ENCODE measurements at places on chromosomes 5 and 9. TPM values are rescaled to one million over a fixed set of nuclear protein-coding genes. Genes with fewer than 3 reads are reported as not detected.

- DNase-seq = peak; percentile 58
Observed at GRCh38 chr9:36873247-36873875, 160.7 kb downstream of the PAX5 start.

Gene GNAQ
- 46.2 TPM for total RNA-seq

- DNase-seq = no peak
Observed at GRCh38 chr5:168135897-168136296, 155.5 kb upstream of the WWC1 start.

Gene RALGDS
- 8.6 TPM for total RNA-seq

DNA sequence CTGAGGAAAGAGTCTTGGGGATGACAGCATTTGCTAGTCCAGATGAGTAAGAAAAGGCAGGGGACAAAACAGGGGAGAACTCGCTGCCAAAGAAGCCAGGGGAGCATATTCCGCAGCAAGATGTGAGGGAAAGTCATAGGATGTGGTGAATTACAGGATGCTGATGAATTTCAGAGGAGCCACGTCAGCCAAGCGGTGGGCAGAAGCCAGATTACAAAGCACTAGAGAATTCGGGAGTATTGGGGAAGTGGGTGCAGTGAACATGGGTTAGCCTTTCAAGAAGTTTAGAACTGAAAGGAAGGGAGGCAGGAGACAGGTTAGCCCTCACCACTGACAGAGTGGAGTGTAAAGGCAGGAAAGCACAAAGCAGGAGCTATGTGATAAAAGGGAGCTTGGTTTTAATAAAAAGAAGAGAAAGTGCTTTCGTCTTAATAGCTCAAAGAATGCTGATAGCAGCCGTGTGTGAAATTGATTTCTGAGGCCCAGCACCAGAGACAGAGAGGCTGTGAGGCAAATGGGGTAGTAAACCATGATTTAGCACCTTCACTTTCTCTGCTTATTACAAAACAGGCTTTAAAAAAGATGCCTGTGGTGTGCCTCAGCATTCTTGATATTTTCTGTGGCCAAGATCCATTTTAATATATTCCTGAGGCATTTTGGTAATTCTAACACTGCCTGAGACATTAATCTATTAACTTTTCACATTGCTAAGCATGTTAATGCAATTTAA lies 16.9 kb downstream of the ADAMTSL1 start:
- DNase-seq = peak; percentile 82

DNA sequence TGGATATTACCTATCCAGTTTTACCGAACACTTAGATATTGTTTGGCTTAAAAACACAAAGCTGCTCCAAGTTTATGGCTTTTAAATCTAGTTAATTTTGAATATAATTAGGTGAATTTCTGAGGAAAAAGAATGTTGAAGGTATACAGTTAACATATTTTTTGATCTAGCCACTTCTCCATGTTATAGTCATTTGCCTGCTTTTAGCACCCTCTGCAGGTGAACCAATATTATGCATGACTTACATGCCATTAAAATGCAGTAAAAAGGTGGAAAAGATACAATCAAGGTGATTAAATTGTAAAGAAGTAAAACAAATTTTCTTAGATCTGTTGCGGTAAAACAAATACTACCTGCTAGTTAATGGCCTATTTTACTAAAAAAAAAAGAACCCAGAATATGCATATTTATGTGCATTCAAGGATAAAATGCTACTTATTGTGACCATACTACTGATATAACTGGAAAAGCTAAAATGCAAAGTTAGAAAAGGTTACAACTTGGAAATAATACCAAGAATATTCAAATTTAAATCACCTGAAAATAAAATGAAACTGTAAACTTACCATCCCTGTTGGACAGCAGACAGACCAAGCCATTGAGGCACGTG lies 132.1 kb downstream of the AP3B1 start:
- DNase-seq = no peak

Measured in SJSA1 (cell line).